Spinal cord (tissue), 10 donors: ENCODE measurements at places on chromosomes 6 and 20. TPM values are rescaled to one million over a fixed set of nuclear protein-coding genes. Genes with fewer than 3 reads are reported as not detected.

SSR1 gene
- 142 TPM for total RNA-seq

STAU1 gene
- 54.2 TPM for total RNA-seq

MMP24OS gene
- 19.1 TPM for total RNA-seq

PRSS16 gene
- 0.50 TPM for total RNA-seq

EPHA7 gene
- total RNA-seq, result 90.2 TPM

GPRC6A gene
- total RNA-seq, result not detected

RNF144B gene
- 8.6 TPM for total RNA-seq

GPR63 gene
- 2.6 TPM for total RNA-seq

PPP1R16B gene
- total RNA-seq, result 22.0 TPM

CCR6 gene
- 0.17 TPM for total RNA-seq

VNN1 gene
- total RNA-seq, result 0.17 TPM

KIZ gene
- total RNA-seq, result 27.5 TPM
